ENCODE measurements at places on chromosomes 3 and 15.

GRCh38 chr3:153150991-153151390 lies 11.0 kb upstream of the RAP2B start:
- no peak for DNase-seq

DNA sequence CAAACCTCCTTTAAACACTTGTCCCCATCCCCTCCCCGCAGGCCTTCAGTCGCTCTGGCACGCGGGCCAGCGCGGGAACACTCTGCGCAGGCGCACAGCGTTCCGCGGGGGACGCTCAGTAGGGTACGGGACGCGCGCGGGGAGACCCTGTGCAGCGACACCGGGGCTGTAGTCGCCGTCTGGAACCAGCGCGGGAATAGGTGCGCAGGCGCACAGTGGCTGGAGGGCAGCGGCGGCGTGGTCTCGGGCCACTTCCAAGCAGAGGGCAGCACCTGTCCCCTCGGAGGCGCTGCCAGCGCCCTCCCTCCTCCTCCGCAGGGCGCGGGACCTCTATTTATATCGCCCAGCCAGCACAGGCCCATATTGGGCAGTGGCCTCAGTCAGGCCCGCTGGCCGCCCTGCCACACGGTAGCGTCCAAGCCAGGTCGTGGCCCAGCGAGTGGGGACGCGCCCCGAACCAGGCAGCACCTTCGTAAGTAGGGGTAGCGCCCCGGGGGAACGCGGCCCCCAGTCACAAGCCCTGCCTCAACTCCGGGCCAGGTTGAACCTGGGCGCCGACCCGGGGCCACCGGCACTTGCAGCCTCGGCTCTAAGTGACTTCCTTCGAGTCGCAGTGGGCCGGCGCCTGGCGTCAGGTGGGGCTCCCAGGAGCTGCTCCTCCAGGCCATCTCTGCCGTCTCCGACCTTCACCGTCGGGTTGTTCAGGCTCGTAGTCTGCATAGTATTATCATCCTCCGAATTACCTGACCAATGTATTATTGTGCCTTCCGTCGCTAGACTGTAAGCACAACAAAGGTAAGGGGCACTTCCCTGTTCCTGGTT lies at the start of gene KBTBD12:
KBTBD12 (plus strand) TSS at position 118 of the 822 bp plus-strand sequence. CDS start 7,830 bp downstream, outside the sequence.
- DNase-seq: no peak

GRCh38 chr3:86228101-86228500 lies 762.8 kb downstream of the VGLL3 start:
- DNase-seq: no peak

DNA sequence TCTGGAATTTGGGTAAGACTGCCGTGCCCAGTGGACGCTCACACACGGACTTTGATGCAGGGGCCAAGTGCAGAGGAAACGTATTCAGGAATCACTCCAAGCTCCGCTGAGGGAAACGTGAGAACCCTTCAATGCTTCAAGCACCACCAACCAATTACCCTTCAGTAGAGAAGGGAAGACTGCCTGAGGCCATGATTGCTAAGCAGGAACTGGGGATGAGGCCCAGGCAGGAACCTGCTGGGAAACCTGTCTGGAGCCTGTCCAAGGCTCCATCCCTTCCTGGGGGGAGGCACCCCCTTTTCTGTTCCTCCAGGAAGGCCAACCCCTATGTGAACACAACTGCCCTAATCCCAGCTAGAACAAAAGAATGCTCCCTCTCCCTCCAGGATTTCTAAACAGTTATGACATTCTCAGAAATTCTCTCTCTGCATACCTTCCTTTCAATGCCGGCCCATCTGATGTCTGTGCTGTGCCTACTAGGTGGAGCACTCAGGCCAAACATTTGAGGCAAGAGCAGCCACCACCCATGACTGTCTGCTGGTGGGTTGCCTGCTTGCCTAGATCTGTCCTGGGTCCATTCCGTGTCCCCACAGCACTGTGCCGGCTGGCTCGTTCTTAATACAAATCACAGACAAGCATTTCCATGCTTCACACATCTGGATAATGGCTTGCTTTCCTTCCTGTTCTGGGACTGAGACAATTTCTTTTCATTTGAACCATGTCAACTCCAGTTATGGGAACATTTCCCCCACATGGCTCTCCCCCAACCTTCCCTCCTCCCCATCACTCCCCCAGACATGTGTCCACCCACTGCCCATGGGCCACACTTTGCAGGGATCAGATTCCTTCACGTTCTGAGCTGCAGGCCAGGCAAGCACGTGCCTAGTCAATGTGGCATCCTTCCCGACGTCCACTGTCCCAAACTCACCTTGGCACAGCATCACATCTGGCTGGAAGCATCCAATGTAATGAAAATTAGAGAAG lies 149.4 kb downstream of the ADAMTS17 start:
- DNase-seq: no peak

- DNase-seq: no peak
Observed at GRCh38 chr15:80701676-80702311, 6.7 kb downstream of the ABHD17C start.

DNA sequence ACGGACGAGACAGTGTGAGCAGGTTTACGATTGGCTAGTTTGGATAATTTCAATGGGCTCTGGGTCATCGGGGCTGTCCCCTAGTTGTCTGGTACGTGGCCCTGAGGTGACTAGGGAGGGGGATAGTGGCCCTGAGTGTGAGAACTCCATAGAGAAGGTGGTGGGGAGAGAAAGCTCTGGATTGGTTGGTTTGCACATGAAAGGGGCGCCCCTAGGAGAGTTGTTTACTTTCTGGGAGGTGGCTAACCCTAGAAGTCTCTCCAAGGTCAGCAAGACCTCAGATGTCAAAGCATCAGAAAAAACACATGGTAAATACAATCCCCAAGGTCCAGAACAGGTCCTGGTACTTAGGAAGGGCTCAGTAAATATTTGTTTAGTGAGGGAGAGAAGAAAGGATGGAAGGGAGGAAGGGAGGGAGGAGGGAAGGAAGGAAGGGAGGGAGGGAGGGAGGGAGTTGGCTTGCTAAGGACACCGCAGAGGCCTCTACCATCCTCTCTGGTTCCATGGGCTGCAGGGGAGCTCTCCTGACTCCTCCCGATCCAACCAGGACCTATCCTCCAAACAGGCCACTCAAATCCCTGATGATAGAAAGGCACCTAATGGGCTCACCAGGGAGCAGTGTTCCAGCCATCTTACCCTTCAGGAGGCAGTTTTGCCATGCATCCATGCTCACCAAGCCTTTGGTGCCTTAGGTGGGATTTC lies 3.0 kb upstream of the TRH start:
- no peak for DNase-seq

DNA sequence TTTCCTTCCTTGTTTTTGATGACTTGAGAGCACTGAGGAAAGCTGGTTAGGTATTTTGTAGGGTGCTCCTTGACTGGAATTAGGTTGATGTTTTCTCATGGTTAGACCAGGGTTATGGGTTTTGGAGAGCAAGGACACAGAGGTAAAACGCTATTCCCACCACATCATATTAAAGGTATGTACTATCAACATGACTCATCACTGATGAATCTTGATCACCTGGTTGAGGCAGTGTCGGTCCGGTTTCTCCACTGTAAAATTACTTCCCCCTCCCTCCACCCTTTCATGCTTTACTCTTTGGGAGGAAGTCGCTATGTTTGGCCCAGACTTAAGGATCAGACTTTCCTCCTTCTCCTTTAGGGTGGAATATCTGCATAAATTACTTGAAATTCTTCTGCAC lies 201.6 kb downstream of the EDEM1 start:
- DNase-seq: no peak

DNA sequence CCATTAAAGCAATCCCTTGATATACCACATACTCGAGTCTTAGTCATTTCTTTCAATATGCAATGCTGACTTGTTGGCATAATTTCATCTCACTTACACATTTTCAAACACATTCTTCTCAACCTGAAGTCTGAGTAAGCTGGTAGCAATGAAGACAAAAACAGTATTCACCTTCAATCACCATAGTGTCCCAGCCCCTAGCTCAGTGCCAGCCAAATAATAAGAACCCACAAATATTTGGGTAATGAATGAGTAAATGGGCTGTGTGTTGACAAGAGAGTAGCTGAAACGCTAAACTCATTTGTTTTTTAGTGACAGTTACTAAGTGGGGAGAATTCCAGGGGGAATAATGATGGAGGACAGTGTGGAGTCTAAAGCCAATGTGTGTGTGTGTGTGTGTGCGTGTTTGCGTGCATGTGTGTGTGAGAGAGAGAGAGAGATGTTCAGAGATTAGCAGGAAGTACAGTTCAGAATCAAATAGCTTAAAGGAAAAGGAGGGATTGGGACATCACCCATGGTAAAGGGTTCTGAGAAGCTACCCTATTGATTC lies 165.7 kb downstream of the GAP43 start:
- DNase-seq: no peak

GRCh38 chr15:31389576-31389975 lies 62.9 kb downstream of the KLF13 start:
- no peak for DNase-seq

DNA sequence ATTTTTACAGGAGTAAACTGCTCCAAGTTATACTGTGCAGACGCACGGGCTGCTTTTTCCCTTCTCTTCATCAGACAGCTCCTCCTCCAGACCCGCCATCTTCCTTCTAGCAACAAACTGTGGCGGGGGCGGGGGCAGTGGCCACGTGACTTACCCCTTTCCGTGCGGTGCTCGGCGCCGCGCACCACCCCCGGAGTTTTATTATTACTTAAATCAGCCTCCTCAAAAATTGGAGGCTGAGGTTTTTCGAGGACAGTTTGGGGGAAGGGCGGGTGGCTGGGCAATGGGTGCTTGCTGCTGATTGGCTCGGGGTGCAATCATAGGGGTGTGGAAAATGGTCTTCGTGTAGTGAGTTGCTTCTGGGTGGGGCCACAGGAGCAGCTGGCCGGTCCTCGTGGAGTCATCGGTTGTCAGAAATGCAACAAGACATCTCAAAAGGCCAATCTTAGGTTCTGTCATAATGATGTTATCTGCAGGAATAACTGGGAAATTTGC lies 77.1 kb upstream of the MFGE8 start:
- DNase-seq: no peak

- DNase-seq: no peak
Observed at GRCh38 chr3:70527026-70527425, 214.6 kb upstream of the MDFIC2 start.

- no peak for DNase-seq
Observed at GRCh38 chr3:9590282-9590791, 36.7 kb upstream of the LHFPL4 start.

DNA sequence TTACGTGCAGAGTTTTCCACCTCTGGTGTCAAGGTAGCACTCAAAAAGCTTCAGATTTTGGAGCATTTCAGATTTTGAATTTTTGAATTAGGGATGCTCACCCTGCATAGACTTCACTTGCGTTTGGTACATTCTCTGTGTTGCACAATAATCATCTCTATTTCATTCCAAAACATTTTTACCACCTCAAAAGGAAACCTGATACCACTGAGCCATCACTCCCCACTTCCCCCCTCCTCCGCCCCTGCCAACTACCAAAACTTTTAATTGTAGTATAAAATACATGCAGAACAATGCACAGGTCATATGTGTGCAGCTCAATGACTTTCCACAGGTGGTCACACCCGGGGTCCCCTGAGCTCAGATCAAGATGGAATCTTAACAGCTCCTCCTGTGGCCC lies 208.8 kb downstream of the SV2B start:
- no peak for DNase-seq

- DNase-seq: no peak
Observed at GRCh38 chr3:40037582-40037981, 228.2 kb downstream of the MYRIP start.

GRCh38 chr3:139948898-139949297 lies 13.9 kb downstream of the CLSTN2 start:
- no peak for DNase-seq

DNA sequence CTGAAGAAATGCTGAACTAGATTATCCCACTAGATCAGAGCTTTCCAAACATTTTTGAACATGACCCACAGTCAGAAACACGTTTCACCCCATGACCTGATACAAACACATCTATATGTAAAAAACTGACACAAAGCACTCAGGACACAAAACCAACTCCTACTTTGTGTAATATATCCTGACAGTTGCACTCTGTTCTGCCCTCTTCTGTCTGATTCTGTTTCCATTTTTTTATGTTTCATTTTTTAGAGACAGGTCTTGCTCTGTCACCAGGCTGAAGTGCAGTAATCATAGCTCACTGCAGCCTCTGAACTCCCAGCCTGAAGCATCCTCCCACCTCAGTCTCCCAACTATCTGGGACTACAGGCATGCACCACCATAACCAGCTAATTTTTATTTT lies 15.8 kb upstream of the RFTN1 start:
- DNase-seq: no peak

DNA sequence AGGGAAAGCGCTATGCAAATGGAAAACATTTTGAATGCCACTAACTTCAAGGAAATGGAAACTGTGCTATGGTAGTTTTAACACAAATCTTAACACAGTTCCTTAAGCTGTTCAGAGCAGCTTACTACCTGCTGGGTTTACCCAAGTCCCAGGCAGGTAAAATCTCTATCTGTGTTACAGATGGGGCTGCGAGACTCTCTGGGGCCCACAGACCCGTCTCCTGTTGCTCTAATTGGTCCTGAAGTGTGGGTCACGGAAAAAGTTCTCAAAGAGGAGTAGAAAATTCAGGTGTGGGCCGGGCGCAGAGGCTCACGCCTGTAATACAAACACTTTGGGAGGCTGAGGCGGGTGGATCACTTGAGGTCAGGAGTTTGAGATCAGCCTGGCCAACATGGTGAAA lies 16.9 kb upstream of the ZFYVE19 start:
- DNase-seq: no peak

DNA sequence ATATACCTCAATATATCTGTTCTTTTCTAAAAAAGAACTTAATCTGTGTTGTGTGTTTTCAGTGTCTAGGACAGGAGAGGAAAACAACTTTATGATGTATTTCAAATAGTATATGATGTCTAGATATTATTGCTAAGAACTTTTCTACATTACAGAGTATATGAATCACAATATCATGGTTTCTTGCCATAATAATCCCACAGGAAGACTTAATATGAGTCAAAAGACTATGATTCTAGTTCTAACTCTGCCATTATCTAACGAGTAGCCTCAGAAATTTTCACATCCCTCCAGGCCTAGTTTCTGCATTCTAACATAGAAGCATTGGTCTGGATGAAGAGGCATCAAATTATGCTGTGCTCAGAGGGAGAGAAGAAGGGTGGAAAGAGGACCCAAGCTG lies 107.7 kb upstream of the SPRED1 start:
- DNase-seq: no peak

GRCh38 chr15:74920456-74920855 lies 13.8 kb upstream of the FAM219B start:
- no peak for DNase-seq

DNA sequence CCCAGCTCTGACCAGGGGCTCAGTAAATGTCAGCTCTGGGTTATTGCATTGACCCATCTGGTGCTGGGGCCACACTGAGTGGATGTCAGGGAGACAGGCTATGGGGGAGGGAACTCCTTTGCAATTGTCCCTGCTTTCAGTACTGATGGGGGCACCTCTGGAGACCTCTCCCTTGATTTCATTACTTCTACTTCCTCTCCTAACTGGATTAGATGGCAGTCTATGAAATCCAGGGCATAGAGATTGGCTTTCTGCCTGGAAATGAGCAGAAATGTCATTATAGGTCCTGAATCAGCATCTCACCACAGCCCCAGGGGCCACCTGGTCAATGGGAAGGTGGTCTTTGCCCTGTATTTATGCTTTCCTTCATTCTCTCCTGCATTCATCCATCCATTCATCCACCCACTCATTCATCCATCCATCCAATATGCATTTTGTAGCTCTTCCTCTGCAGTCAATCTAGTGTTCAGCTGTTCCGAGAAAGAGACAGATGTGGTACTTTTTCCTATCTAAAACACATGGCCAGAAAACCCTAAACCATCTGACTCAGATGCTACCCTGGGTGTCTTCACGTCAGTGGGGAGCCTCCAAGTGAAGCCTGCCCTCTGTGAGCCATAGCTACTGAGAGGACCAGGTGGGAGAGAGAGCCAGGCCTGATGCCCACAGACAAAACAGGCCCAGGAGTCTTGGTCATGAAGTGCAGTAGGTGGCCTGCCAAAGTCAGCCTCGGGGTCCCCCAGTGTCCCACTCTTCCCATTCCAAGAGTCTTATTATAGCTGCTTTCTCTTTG lies 57.1 kb downstream of the CCDC33 start:
- no peak for DNase-seq
